ENCODE measurements at places on chromosomes 11 and 22. TPM values are rescaled to one million over a fixed set of nuclear protein-coding genes. Genes with fewer than 3 reads are reported as not detected.
A peak's percentile ranks its signal among the peaks of the same experiment; 100 is the strongest.

Gene GATD1
- 80.9 TPM for total RNA-seq

Gene PCSK7
- total RNA-seq = 66.5 TPM

Gene CYP2D6
- total RNA-seq = 1.4 TPM

Gene DNAJB7
- total RNA-seq = 3.3 TPM

Gene MRGPRX3
- not detected for total RNA-seq

Gene GLYATL1B
- total RNA-seq = not detected

Gene MUC15
- total RNA-seq = 0.25 TPM

Gene CRYBB3
- total RNA-seq = 0.63 TPM

Gene ST14
- 0.55 TPM for total RNA-seq

Gene NUMA1
- 452 TPM for total RNA-seq

Gene TLCD5
- 14.0 TPM for total RNA-seq

Gene RAB39A
- total RNA-seq = 1.6 TPM

DNA sequence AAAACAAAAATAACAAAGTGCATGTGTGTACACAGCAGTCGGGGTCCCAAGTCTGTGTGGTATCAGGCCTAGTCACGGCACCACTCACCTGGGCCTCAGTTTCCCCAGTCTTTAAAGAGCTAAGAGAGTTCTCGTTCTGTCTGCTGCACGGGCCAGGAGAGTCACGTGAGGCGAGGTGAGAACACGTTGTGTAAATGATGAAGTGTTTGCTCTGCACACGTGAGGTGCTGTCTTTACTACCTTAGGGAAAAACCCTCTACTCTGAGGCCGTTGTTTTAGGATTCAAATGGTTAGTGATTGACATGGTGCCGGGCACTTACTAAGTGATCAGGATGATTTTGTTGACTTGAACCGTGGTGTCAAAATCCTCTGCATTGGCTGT, 86.5 kb upstream of the PPARA start:
- DNase-seq = peak; percentile 24

DNA sequence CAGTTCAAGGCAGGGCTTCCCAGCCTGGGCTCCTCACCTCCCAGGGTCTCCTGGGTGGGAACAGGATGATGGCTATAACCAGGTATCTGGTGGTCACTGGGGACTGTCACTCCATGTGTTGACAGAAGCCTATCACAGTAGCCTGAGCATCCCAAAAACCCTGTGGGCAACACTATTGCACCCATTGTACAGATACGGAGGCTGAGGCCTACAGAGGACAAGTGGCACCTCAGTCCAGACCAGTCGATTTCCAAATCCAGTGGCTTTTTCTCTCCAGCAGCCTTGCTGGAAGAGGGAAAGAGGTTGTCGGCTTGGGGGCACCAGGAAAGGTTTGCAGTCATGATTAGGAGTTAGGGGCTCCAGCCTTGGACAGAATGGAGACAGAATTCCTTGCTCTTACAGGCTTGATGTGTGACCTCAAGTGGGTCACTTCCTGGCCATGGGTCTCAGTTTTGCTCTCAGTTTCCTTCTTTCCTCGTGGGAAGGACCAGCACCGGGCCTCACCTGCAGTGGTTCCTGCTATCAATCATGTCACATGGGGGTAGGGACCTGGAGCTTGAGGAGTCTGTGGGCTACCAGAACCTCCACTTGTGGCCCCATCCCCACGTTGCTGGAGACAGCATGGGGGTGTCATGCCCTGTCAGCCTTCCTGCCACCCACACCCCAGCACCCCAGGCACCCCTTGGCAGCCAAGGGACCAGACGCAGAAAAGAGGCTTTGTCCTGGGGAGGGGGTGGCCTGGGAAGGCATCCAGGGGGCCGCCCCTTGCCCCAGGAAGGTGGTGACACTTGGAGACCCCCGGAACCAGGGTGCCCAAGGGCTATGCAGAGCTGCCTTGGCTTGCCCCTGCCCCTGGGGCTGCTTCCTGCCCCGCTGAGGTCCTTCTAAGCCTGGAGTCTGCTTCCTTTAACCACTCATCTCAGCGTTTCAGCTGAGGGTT, 2.1 kb downstream of the EMID1 start:
- no peak for DNase-seq

GRCh38 chr11:45616802-45617549, 48.4 kb downstream of the CHST1 start:
- DNase-seq = no peak

- DNase-seq = no peak
Measured at GRCh38 chr11:109383306-109383705, 38.7 kb upstream of the C11orf87 start.

DNA sequence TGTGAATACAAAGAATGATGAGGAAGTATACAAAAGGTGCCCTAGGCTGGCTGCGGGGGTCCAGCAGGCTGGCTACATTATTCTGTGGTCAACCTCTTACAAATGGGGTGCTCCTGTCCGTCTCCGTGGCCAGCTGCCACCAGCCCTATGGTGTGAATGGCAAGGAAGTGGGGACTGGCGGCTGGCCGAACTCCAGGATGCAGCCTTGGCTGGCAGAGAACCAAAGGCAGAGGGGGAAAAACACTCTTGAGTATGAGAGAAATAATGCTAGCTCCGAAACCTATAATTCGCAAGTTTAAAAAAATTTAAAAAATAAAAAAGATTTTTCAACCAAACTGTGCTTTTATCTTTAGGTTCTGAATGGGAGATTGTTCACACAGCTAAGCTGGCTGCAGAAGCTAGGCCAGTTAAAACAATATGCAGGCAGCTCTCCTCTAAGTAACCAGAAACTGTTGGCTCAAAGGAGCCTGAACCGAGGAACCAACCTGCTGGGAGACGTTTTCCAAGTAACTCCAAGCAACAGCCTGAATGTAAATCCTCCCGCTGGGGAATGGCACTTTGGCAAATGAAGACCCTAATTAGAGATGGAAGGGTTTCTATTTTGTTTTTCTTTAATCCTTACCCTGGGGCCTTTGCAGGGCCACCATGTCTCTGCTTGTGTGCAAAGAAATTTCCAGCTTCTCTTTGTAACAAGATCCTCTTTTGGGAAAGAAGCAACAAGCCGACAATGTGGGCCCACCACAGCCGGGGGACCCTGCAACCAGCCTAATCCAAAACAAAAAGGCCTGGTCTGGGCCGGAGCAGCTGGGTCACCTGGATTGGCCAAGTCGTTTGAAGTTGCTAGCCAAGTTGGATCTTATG, 50.2 kb downstream of the C22orf31 start:
- DNase-seq = no peak

DNA sequence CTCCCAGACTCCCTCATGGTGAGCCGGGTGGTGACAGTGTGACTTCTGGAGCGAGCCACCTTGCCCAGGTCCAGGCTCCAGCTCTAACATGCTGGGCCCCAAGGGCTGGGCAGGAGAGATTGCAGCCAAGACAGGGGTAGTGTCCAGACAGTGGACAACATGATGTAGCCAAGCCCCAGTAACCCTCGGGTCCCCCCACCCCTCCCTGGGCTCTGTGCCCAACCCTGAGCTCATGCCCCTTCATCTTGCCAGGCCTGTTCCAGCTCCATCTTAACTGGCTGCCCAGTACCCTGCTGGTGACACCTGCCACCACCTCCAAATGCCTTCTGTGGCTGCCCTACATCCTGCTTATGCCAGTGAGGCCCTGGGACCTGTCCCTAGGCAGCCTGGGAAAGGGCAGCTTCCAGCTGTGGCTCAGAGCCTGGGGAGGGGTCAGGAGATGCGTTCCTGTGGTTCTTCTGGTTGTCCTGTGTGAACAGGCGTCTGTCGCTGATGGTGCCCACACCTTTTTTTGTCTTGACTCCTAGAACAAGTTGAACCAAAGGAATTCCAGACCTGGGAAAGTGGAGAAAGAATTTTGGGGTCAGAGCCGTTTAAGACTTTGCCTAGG, 12.5 kb upstream of the SYT12 start:
- no peak for DNase-seq

DNA sequence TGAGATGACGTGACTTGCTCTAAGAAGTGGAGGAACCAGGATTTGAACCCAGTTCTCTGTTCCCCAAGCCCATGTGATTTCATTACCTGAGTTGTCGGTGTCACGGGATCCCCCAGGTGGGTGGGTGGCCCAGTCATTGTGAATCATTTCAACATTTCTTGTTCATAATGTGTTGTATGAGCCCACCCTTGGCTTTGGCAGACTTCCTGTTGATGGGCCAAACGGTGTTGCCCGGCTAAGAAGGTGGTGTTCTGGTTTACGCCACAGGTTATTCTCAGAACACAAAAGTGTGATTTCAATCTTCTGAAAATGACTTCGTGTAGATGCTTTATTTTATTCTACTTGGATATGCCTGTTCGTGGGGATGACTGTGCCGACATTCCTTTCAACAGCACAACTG, 21.6 kb upstream of the ST14 start:
- DNase-seq = no peak

DNA sequence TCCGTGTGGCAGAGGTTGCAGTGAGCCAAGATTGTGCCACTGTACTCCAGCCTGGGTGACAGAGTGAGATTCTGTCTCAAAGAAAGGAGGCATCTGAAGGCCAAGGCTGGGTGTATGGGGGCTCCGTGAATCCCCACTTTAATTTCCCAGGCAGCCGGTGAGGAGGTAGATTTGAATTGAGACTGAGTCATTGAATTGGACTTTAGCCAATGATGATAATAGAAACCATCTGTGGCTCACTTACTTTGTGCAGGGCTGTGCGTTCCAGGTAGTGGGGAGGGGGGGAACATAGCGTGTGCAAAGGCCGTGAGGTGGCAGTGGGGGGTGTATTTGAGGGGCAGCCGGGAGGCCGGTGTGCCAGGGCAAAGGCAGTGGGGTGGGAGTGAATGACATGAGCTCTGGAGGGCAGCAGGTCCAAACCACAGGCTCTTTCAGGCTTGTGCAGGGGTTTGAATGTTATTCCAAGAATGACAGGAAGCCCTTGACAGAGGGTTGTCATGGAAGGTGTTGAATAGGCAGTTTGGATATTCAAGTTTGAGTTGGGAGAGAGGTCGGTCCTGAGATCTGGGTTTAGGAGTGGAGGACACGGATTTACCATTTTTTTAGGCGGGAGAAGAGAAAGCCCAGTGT, 6.1 kb downstream of the ARHGAP8 start:
- no peak for DNase-seq

- DNase-seq = no peak
Measured at GRCh38 chr11:73203790-73204189, 14.3 kb upstream of the P2RY2 start.

- DNase-seq = no peak
Measured at GRCh38 chr22:36921309-36922104, 8.1 kb downstream of the CSF2RB start.

- no peak for DNase-seq
Measured at GRCh38 chr11:69881467-69882269, 62.5 kb upstream of the FGF3 start.

GRCh38 chr22:37771081-37771480, 36.7 kb upstream of the GCAT start:
- DNase-seq = no peak

DNA sequence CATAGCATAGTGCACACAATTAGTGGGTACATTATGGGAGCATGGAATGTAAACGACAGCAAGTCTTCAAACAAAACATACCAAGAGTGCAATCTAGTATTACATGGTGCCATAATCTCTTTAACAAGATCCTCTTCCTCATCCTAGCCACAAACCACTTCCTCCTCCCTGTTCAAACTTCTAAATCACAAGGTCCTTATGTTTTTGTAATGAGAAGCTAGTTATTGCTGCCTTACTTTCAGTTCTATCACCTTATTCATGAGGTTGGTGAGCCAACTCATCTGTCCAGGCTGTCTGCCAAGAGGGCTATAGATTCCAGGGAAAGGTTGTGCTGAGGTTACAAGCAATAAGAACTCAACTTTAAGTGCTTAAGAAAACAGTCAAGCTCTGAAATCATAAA, 195.4 kb upstream of the ARHGAP20 start:
- DNase-seq = no peak

GRCh38 chr11:100208207-100208606, 478.9 kb upstream of the ARHGAP42 start:
- DNase-seq = no peak

- no peak for DNase-seq
Measured at GRCh38 chr11:35461917-35462538, 42.7 kb upstream of the SLC1A2 start.

DNA sequence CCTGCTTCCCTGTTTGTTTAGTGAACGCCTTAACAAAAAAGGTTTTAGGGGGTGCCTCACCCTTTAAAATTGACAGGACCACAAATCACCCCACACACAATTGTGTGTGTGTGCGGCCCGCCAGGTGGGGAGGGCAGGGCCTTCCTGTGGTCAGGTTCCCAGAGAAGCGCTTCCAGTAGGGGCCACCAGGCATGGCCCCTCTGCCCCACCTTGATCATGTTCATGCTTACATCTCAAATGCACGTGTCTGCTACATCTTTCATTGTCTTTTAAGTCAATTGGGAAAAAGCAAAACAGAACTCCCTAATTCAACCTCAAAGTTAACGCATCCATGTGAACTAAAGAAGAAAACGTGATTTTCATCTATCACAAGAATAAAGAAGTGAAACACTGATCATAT, 1335.3 kb downstream of the TBC1D22A start:
- no peak for DNase-seq

DNA sequence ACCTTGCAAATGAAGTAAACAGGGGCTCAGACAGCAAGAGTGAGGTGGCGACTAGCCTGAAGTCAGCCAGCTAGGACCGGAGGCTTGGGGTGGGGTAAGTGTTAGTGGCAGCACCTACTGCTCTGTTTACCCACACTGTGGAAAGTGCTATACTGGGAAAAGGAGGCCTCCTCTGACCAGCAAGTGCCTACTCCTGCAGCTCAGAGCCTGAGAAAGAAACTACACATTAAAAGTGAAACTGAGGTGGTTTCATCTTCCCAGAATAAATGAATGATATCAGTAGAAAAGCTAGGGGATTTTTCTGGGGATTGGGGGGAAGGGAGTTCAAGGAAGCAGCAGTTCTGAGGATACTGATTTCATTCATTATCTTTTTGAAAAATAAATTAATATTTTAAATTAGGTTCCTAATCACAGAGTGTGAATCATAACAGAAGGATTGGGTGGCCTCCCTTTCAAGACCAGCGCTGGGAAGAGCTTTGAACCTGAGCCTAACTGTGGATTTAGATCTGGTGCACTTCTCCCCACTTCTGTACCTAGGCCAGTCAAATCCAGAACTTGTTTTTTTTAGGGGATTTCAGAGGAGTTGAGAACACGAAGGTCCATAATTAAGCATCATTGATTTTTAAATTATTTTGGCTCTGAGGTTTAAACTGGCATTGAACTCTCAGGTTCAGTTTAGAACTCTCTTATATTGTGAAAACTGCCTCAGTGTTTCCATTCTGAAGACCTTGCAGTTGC, 48.1 kb upstream of the GRAMD1B start:
- no peak for DNase-seq

DNA sequence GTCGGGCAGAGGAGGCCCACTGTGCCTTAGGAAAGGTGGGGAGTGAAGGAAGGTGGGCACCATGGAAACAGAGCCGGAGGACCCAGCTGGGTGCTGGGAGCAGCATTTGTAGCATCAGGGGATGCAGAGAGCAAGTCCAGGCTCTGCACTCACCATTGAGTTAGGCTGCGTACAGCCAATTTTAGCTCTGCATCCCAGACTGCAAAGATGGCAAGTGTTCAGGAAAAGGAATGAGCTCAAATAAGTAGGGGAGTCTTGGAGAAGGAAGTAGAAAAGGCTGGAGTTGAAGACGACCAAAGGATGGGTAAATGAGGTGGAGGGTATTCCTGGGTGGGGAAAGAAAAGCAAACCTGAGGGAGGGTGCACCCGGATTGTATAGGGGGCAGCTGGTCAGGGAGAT, 31.6 kb upstream of the ETS1 start:
- no peak for DNase-seq

GRCh38 chr22:46002757-46003270, 25.9 kb upstream of the WNT7B start:
- DNase-seq = no peak

GRCh38 chr11:67373648-67374570, 511 bp upstream of the CLCF1 start:
- DNase-seq = peak; percentile 62

- no peak for DNase-seq
Measured at GRCh38 chr11:117271208-117271607, 19.9 kb upstream of the BACE1-AS start.

- DNase-seq = no peak
Measured at GRCh38 chr11:94782446-94782845, 14.3 kb downstream of the AMOTL1 start.
